Brain (organoid and tissue), 16 donors: ENCODE measurements at places on chromosomes 12 and 14.

DNA sequence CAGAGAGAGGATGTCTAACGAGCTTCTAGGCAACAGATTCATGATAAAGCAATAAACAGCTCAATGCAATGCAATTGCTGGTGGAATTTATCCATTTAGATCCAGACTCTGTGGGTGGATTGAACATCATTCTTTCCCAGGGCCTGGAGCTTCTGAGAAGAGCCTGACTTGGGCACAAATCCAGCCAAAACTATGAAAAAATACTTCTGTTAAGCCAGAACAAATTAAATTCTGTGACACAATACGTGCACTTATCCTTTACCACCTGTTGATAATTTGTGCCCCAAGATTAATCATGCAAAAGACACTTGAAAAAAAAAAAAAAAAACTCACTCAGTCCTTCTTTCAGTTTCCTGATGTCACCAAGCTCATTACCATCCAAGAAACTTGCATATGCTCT, 446.0 kb upstream of the DCN start:
- no peak for DNase-seq

- DNase-seq, result peak; percentile 60
Observed at GRCh38 chr12:79344855-79345847, 345.6 kb downstream of the PAWR start.

DNA sequence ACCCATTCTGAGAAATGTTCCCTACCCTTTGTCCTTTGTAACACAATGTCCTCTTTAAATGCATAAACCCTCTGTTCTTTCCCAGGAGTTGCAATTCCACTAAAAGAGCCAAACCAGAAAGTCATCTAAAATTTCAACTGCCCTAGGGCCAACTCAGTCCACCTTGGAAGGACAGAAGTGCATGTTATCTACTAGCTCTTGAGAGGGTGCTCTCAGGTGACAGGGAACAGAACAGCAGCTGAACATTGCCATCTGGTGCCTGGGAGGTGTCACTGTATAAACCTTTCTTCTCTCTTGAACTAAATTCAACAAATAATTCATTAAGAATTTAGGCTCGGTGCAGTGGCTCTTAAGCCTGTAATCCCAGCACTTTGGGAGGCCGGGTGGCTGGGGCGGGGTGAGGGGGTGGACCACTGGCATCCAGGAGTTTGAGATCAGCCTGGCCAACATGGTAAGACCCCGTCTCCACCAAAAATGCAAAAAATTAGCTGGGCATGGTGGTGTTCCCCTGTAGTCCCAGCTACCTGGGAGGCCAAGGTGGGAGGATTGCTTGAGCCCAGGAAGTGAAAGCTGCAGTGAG, 10.3 kb upstream of the FERMT2 start:
- peak; percentile 17 for DNase-seq

DNA sequence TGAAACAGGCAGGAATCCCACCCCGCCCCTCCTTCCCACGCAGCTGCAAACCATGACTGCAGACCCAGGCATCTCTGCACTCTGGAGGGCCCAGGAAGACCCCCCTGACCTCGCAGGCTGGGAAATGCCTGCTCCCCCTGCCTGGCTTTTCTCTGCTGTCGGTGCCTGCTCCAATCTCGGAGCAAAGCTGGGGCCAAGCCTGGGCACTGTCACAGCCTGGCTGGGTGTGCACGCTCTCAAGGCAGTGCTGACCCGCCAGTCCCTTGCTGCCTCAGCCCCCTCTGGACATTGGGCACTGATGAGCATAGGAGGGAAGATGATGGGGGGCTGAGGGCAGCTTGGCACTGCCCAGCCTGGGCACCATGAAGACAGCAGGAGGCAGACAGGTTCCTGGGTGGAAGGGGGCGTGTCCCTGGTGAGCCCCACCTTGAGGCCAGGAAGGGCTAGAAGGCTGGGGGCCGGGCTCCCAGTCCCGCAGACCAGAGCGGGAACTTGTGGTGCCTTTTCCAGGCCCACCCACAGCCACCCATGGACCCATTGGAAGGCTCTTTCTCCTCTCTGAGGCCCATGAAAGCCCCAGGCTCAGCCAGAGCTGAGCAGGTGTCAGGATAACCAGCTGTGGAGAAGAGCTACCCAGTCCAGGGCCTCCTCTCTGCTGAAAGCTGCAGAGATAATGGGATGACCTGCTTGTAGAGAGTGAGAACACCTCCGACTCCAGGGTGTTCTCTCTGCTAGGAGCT, 10.7 kb upstream of the ZNF605 start:
- DNase-seq, result no peak

DNA sequence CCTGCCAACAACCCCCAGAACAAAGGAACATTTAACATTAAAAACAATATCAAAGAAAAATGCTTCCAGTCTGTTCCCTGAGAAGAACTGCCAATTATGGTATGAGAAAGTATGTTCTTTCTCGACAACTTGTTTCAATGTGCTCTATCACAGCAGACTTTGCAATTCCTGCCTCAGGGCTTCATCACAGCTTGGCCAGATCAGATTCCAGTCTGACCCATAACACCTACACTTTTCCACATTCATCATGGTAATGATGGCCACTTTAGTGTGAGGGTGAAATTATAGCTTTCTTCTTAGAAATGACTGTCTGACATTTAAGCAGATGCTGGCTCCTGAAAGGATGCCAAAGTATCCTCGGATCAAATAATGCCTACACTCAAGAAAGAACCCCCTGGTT, 17.0 kb downstream of the NEK9 start:
- no peak for DNase-seq

- no peak for DNase-seq
Observed at GRCh38 chr14:89371585-89372511, 45.2 kb downstream of the FOXN3 start.

GRCh38 chr12:81468206-81468605, 290.9 kb downstream of the PPFIA2 start:
- peak; percentile 52 for DNase-seq

GRCh38 chr14:86296173-86296572, 766.2 kb downstream of the FLRT2 start:
- DNase-seq, result peak; percentile 78

- DNase-seq, result no peak
Observed at GRCh38 chr14:70555890-70556289, 21.1 kb upstream of the ADAM20 start.

GRCh38 chr12:110431957-110432587, 18.1 kb downstream of the ARPC3 start:
- no peak for DNase-seq
